MV-4-11 (cell line): ENCODE measurements at places on chromosomes 3 and 15.

DNA sequence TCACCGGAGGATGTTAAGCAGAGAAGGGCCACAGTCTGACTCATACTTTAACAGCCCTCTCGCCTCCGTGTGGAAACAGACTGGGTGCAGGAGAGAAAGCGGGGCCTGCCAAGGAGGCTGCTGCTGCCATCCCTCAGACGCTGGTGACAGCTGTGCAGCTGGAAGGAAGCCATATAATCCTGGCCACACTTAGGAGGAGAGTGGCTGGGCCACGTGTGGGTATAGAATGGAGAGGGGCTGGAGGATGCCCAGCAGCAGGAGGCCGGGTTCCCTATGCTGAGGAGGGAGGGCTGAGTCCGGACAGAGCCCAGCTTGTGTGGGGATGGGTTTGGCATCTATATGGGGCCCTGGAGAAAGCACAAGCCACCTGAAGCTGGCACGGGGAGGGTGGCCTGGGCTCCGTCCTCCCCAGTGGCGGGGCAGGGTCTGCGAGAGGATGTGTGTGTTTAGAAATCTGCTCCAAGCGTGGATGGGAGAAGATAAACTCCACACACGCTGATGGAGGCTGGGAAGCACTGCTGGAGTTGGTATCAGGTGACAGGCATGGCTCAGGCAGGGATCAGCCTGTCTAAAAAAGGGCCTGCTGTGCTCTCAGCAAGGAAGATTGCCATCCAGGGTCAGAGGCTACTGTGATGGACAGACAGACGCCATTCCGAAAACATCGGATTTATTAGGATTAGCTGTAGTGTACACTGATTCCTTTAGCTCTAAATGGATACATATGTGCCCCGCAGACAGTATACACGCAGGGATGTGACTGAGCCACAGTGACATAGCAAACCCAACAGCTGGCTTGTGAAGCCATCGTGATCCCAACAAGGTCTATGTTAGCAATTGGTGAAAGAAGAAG, 15.9 kb downstream of the ABTB1 start:
- DNase-seq: no peak

DNA sequence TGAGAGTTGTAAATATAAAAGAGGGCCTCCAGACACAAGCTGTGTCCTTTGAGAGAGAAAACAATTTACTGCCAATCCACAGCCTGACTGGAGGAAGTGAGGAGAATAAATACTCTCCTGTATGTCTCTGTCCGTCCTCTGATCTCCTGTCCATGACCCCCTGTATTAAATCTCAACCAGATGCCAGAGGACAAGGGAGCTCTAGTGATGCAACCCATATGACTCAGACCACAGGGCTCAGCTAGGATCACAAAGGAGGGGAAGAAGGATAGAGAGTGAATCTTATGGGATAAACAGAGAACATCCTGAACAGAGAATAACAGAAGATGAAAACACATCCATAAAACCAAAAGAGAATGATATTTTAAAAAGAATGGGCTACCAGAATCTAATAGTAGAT, 482.6 kb downstream of the PLOD2 start:
- DNase-seq: no peak

DNA sequence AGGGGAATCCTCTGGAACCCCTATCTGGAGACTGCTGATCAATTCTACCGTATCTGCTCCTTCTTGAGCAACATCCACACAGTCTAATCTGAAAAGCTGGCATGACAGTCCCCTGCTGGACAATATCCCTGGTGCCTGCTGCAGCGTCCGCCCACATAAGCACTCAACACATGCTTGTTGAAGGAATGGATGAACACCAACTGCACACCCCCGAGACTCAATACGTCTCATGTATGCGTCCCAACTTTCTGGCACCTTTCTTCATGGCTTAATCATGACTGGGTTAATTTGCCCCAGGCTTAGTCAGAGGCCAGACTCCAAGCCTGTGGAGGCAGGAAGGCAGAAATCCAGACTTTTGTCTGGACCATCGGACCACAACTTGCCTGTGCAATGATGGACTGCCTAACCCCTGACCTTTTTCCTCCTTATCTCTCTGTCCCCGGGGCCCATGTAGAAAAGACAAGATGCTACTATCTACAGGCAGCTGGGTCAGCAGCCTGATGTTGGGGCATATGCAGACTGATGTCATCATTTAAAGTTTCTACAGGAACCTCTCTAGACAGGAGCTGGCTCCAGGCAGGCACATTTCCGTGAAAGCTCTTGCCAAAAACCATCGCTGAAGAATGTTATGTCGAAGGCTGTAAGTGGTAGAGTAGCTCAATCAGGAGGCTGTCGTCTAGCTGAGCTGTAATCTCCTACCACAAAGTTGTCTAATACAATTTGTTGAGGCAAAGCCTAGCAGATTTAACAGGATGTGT, 114.1 kb upstream of the TPM1 start:
- no peak for DNase-seq

DNA sequence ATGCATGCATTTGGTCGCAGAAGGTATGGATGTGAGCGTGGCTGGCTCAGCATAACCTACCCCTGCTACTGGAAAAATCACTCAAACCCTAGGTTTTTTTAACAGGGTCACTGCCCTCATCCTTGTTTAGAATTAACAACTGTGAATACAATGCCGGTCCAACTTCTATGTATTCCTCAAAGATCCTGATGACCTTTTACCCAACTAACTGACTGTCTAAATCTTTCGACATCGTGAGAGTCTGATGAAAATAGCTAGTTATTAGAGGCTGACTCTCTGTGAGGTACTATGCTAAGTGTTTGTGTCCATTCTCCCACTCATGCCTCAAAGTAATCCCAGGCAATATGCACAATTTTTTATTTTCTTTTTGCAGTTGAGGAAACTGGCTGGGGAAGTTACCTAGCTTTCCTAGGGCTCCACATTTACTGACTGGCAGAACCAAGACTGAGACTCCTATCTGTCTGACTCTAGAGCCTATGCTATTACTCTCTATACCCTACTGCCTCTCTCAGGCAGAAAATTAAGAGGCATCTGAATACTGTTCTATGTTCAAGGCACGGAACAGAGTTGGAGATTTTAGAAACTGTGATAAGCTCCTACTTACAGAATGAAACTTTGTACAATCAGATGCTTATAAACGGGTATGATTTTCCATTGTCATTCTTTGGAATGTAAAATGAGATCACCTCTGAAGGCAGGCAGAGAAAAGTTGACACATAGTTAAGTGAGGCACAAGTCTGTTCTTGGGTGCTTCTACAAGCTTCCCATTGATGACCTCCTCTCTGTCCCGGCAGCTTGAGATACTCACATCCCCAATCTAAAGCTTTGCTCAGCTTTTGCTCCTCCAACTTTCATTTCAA, 56.4 kb downstream of the FILIP1L start:
- no peak for DNase-seq

DNA sequence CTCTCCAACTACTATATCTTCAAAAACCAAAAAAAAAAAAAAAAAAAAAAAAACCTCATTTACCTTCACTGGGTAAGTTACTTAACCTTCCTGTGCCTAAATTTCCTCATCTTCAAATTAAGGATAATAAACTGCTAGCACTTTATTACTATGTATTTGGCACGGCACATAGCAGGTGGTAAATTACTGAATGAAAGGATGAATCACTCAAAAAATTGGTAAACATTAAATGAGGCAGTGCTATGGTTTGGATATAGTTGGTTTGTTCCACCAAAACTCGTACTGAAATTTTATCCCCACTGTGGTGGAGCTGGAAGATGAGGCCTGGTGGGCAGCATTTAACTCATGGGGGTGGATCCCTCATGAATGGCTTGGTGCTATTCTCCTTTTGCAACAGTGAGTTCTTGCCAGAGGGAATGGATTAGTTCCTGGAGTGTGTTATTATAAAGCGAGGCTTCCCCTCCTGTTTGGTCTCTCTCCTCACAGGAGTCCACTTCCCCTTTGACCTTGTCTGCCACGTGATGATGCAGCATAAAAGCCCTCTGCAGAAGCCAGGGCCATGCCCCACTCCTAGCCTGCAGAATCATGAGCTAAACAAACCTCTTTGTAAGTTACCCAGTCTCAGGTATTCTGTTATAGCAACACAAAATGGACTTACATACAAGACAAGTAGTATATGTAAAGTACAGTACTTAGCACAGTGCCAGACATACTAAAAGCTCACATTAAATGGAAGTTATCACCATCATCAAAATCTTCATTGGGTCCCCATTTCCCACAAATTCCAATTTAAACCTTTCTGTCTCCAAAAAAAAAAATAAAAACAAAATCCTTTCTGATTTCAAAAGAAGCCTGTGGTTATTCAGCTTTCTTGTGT, 20.6 kb downstream of the DCUN1D1 start:
- DNase-seq: peak; percentile 45

DNA sequence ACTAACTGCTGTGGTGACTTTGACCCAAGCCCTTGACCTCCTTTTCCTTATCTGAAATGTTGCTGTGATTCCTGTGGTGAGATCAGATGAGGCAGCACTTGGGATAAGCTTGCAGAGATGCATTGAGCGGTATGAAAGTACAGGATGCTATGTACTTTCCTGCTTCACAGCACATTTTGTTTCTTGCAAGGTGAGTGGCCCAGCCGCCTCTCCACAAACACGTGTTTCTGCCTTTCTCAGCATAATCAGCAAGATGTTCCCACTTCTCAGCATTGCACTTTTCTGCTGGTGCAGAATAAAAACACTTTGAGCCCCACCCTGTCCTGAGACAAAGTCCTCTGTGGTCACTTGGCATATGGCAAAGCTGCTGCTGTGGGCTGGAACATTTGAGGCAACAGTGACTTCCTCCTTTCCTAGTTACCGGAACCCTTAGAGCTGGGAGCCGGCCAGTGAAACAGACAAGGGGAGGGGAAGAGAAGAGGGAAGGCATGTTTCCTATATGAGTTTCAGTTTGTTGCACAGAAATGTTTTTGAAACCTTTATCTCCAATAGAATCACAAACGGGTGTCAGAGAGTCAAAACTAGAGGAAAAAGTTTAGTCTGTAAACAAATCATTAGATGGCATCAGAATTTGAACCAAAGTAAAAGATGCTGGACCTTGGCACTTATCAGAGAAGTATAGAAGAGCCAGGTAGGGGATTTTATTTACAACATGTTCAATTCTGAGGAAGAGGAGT, 5.0 kb downstream of the NUDT16 start:
- DNase-seq: peak; percentile 95

- peak; percentile 42 for DNase-seq
Observed at GRCh38 chr15:43903864-43904290, 77.1 kb downstream of the WDR76 start.

- DNase-seq: peak; percentile 74
Observed at GRCh38 chr3:40524568-40525285, at the start of gene ZNF621. Gene ZNF621 (plus strand): TSS chr3:40524960. CDS start chr3:40525841, 881 bp downstream.

- DNase-seq: no peak
Observed at GRCh38 chr3:133089906-133090485, 51.8 kb downstream of the TMEM108 start.

DNA sequence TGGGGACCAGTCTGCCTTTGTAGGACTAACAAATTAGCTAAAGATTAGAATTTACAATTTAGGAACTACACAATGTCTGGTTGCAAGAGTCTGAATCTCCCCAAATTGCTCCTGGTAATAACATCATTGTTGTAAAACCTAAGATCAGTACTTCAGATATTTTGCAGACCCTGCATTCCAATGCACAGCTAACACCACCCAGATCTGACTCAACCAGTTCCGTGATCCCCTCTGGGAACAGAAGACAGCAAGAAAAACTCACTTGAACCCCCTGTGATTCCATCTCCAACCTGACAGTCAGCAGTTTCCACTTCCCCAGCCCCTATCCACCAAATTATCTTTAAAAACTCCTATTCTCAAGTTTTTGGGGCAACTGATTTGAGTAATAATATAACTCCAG, 201.9 kb upstream of the ARPP21 start:
- DNase-seq: no peak

DNA sequence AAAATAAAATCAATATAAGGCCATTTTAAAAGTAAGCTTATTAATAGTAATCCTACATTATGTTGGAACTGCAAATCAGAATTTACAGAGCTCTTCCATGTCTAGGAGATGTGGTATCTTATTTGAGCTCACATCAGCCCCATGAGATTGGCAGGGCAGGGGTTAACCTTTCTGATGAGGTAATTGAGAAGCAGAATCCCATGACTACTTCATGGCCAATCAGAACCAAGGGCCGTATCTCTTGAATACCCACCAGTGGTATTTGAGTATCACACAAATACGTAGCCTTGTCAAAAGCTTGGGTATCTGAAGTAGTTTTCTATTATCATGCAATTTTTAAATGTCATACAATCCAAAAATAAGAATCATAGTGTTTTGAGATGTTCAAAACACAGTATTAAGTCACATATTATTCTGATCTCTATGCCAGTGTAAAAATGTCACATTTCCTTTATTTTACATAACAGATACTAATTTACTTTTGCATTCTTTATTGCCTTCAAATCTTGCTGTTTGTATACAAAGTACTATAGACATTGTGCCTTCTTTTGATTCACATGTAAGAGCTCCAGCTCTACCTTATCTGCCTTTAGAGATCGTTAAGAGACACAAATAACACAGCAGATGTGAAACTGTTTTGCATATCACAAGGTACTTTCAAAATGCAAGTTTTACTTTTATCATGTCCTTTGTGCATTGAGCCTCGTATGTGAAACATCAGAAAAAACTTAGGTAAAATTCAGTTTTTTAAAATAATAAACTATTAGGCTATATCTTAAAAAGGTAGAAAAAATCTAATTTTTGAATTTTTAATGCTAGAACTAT, 251.7 kb upstream of the GOLGA6L4 start:
- DNase-seq: no peak

DNA sequence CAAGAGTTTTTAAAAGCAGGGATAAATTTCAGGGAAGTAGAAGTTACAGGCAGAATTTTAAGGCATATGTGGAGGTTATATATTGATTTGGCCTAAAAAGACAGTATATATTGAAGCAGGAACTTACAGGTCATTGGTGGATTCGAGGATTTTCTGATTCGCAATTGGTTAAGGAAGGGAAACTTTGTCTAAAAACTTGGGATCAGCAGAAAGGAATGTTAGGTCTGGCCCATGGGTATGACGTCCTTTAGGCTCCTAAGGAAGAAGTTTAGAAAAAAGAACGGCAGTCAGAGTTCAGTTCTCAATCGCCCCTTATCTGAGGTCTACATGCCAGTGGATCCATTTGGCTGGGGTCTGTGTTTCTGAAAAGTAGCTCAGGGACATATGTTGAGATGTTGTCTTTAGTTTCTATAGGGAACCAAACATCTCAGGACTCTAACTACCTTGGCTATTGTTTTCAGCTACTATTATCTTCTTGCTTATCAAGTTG, 33.2 kb upstream of the ACP3 start:
- no peak for DNase-seq

DNA sequence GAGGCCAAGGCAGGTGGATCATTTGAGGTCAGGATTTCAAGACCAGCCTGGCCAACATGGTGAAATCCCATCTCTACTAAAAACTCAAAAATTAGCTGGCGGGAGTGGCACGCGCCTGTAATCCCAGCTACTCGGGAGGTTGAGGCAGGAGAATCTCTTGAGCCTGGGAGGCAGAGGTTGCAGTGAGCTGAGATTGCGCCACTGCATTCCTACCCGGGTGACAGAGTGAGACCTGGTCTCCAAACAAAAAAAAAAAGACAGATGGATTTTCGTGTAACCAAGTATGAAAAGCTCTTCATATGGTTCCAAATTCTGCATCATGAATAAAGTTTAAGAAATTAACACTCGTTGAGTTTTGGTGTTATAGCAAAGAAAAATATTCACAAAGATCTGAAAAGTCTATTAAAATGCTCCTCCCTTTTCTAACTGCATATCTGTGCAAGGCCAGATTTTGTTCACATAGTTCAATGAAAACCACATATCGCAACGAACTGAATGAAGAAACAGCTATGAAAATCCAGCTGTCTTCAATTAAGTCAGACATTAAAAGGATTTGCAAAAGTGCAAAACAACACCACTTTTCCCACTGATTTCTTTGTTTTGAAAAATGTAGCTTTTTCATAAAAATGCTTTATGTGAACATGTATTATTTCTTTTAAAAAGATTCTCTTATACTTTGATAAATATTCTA, 23.8 kb upstream of the FBLN2 start:
- DNase-seq: no peak

GRCh38 chr3:141292356-141293058, 60.9 kb downstream of the PXYLP1 start:
- DNase-seq: no peak
